HT-29 (cell line): ENCODE measurements at places on chromosomes 16 and 17. TPM values are rescaled to one million over a fixed set of nuclear protein-coding genes. Genes with fewer than 3 reads are reported as not detected.

ADGRG3 gene
- not detected in 2 replicates for total RNA-seq

- no peak for DNase-seq
Measured at GRCh38 chr17:31532081-31532480, 140.6 kb downstream of the RAB11FIP4 start.

- peak; percentile 54 for DNase-seq
Measured at GRCh38 chr17:8109661-8110455, 8.5 kb downstream of the ALOXE3 start.

DNA sequence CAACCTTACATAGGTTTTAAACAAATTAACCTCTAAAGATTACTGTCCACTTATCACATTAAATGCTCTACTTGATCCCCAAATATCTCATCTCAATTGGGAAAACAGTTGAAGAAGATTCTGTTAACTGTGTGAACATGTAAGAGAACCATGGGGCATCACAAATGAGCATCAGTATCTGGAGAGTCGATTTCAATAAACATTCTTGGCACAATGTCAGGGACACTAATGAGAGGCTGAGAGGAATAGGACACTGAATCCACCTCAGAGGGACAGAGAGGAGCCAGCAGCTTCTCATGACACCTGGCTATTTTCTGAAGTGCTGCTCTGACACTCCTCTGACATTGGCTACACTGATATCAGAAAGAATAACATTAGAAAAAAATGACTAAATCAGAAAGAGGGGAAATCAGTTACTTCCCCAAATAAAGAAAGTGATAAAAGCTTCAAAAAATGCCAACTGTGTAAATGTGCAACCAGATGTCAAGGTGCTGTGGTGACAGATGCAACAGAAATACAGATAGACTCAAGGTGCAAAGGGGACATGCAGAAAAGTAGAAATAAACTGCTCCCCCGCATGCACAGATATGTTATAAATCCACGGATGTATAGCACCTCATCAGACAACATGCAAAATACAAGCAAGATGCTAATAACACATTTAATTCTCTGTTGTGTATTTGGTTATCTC, 67.4 kb downstream of the SNX11 start:
- no peak for DNase-seq
